ENCODE measurements at places on chromosomes 12 and 14.
A peak's percentile ranks its signal among the peaks of the same experiment; 100 is the strongest.

- DNase-seq, result no peak
Observed at GRCh38 chr14:53472306-53472705, 319.2 kb upstream of the DDHD1 start.

- DNase-seq, result no peak
Observed at GRCh38 chr12:86333955-86334522, 77.8 kb upstream of the MGAT4C start.

DNA sequence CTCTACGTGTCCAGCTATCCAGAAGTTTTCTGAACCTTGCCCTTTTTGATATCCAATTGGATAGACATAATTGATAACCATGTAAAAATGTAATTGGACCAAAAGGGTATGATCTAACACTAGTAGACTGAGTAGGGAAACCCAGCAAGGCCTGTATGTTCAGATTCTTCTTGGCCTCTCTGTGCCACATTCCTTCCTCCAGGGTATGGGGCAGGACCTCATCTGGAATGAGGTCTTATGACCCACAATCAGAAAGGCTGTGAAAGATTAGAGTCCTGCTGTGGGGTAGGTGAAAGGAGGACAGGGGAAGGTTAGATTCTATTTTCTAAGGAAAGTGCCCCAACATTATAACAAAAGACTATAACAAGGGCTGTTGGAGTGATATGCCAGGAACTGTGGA is 51.3 kb upstream of the A2ML1 start:
- no peak for DNase-seq

DNA sequence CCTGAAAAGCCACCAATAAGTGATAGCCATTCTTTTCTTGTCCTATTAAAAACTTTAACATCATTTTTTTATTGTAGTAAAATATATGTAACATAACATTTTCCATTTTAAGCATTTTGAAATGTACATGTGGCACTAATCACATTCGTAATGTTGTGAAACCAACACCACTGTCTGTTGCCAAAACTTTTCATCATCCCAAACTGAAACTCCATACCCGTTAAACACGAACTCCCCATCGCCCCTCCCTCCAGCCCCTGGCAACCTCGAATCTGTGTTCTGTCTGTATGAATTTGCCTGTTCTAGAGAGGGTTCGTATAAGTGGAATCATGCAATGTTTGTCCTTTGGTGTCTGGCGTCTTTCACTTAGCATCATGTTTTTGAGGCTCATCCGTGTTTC is 75.9 kb downstream of the CCDC92 start:
- DNase-seq, result no peak

- DNase-seq, result no peak
Observed at GRCh38 chr12:105764216-105764835, 374.4 kb downstream of the NUAK1 start.

- DNase-seq, result no peak
Observed at GRCh38 chr12:92218394-92219077, 72.9 kb upstream of the BTG1 start.

DNA sequence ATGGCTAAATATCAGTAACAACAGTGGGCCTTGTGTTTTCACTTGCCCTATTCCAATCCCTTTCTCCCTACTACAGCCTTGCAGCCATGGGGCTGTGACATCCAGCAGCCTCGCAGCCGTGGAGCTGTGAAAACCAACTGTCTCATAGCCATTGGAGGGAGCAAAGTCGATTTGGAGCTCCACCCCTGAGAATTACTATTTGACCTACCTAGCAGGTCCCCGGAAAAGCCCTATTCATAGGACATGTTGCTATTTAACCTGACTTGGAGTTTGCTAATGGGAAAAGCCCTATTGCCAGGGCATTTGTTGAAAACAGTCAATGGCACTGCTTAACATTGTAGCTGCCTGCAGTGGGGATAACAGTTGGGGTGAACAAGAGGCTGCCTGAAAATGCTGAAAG is 33.3 kb downstream of the ERG28 start:
- no peak for DNase-seq

- DNase-seq, result no peak
Observed at GRCh38 chr12:88638966-88639760, 58.9 kb upstream of the KITLG start.

- no peak for DNase-seq
Observed at GRCh38 chr14:71725922-71726579, 206.2 kb upstream of the RGS6 start.

GRCh38 chr12:105444653-105445102 is 114.2 kb downstream of the C12orf75 start:
- DNase-seq, result no peak

DNA sequence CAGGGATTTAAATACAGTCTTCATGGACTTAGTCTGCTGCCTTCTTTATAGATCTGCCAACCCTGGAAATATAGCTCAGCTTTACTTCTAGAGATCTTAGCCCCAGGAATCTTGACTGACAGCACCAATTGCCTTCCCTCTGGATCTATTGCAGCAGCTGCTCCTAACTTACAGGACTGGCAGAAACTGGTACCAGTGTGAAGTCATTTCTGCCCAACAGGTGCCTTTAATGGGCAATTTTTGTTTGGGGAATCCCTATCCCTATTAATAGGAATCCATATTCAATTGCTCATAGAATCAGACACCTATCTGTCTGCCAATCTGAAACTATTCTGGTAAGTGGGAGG is 27.2 kb downstream of the SPX start:
- no peak for DNase-seq

DNA sequence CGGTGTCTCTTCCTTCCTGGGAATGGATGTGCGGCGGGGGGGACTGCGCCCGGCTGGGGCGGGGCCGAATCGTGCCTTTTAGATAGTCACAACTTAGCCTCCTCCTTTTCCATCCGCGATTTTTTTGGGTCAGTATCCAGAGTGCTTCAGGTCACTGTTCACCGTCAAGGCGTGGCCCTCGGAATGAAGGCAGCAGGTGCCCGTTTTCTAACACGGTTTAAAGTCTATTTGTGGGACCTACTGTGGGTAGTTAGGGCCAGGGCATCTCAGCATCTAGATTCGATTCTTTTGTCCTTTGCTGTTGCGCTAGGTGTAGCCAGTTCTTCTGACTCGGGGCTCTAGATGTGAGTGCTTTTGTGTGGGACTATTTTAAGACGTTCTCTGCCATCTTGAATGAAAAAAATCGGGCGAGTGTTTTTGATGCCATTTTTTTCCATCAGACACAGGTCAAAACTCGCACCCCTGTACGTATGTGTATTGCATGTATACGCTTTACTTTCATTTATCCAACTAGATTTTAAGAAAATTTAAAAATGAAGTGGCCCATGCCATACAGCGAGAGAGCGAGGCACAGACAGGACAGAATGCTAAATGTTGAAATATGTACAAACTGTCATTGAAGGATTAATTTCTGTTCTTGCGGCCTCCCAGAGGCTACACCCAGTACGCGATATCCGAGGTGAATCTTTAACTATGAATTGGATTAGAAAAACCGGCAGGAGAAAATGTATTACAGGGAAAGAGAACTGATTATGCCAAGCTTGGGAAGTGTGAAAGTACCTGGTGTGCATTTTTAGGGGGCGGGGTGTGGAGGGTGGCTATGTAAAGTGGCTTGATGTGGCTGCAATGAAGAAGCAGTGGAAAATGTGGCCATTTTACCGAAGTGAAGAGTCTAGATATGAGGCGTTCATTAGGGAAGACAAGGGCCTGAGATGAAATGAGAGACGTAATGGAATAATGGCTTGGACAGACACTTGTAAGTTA is 835 bp downstream of the VEZT start:
- DNase-seq, result peak; percentile 4

- DNase-seq, result no peak
Observed at GRCh38 chr14:97028382-97028781, 231.2 kb downstream of the VRK1 start.

DNA sequence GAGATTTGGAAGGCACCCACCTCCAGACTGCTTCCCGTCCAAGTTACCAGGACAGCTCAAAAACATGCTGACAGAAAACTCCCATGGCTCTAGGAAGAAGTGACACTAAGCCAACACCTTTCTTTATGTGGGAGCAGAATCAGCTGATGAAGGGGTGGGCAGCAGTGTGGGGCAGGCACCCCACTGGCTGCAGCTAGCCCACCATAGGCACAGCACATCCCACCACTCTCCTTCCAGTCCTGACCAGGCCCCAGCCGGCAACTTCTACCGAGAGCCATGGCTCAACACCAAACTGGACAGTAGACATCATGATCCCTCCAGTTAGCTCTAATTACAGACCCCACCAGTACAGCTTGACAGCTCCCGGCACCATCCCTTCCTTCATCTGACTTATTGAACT is 45.0 kb downstream of the SH2B3 start:
- no peak for DNase-seq

- no peak for DNase-seq
Observed at GRCh38 chr12:122942637-122943036, 23.6 kb downstream of the ABCB9 start.

GRCh38 chr14:71327691-71328090 is 420.4 kb downstream of the PCNX1 start:
- no peak for DNase-seq

DNA sequence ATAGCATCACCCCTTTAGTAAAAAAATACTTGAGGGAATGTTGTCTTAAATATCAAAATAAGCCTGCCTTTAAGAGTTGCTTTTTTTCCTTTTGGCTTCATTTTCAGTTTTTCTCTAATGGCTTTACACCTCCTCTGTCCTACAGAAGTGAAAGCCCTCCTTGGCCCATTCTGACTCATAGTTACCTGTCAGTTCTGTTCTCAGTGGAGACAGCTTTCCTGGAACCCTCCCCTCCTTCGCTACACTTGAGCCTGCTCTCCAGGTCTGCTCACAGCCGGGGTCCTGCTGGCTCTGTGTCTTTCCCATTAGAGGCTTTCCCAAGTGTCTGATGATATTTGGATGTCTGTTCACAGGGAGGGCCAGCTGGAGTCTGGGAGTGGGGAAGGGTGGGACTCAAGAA is 84.0 kb downstream of the PELI2 start:
- DNase-seq, result no peak

DNA sequence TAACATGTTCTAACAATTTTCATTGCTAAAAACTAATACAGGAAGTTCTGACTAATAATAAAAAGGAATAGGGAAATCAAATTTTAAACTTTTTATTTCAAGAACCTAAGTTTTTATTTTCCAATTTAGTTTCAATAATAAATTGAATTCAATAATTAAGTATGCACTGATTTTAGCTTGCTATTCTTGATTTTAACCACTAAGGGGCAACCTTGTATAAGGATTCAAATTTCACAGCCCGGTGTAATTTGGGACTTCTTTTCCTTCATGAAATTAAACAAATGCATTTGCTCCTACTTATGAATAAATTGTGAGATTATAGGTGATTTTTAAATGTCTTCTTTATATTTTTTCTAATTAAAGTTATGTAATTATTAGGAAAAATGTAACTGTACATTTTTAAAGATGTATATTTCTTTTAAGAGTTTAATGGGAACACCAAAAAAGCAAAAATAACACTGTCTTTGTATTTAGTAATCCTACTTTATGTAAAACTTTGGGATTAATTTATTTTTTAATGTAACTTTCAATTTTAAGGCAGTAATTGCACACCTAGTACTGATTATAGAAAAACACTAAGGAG is 241.4 kb upstream of the PDZRN4 start:
- DNase-seq, result no peak

GRCh38 chr14:101017806-101018560 is 114.5 kb upstream of the RTL1 start:
- DNase-seq, result no peak

DNA sequence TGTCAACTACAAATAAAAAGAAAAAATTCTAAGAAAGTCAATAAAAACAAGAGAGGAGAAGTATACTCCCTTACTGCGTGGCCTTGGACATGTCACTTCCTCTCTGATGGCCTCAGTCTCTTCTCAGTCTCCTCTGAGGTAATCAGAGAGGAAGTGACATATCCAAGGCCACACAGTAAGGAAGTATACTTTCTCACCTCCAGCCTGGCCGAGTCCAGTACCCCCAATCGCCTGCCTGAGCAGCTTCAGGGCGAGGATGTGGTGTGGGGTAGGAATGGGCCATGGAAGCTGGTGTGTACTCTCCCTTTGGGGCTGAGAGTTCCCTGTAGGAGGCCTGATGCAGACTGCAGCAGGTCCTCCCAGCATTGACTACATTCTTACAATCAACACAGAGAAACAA is 15.8 kb downstream of the VDR start:
- no peak for DNase-seq

GRCh38 chr12:99984271-99985128 is at the start of gene ANKS1B:
Gene ANKS1B, minus strand, starts transcription at chr12:99984936. Its CDS starts 699 bp downstream, at chr12:99984237.
- DNase-seq, result no peak

DNA sequence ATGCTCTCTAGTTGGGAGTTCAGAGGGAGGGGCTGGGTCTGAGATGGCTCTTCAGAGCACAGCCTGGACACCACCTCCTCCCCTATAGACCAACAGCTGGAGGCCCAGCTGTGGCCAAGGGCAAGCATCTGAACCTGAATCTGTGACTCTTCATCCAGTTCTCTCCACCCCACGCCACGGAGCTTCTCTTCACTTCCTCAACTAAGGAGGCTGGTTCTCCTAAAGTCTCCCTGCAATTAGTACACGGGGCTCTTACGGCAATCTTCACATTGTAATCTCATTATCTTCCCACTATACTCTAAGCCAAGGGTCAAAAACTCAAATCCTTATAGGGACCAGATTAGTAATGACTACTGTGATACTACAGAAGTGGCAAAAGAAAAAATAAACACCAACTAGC is 9.8 kb downstream of the NRDE2 start:
- DNase-seq, result no peak

DNA sequence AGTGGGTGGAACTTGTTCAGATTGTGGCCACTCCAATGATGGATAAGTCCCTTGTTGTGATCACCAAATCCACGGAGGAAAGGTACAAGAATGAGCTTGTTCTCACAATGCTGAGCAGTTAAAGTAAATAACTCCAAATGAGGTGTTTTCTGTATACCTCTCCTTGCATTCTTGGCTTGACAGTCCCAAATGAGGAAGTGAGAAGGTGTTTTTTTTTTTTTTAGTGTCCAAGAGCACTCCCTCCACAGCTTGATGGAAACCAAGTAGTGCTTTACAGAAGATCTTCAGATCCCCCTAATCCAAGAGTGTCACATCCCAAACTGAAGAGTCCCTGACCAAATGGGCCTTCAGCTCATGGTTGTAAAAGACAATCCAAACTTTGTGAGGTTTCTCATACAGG is 153.6 kb downstream of the ATP23 start:
- DNase-seq, result no peak

- DNase-seq, result no peak
Observed at GRCh38 chr12:92503971-92504593, 198.7 kb upstream of the PLEKHG7 start.

DNA sequence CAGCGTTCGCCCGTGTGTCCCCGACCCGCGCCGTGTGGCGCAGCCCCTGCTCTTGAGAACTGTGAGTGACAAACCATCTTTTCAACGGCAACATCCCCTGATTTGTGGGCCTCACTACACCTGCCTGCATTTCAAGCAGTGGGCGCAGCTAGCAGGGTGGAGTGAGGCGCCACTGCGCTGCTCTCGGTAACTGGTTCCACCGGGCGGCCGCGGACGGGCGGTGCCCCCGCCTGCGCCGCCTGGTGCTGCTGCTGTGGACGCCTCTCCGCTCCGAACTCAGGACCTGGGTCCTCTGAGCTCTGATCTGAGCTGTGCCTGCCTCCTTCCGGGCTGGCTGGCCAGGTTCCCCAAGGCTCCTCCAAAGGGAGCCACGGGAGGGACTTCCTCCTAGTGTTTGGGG is 5.9 kb upstream of the DEGS2 start:
- no peak for DNase-seq
